Fibroblast of lung (primary cell): ENCODE measurements at places on chromosomes 2 and 18. TPM values are rescaled to one million over a fixed set of nuclear protein-coding genes. Genes with fewer than 3 reads are reported as not detected.

DNA sequence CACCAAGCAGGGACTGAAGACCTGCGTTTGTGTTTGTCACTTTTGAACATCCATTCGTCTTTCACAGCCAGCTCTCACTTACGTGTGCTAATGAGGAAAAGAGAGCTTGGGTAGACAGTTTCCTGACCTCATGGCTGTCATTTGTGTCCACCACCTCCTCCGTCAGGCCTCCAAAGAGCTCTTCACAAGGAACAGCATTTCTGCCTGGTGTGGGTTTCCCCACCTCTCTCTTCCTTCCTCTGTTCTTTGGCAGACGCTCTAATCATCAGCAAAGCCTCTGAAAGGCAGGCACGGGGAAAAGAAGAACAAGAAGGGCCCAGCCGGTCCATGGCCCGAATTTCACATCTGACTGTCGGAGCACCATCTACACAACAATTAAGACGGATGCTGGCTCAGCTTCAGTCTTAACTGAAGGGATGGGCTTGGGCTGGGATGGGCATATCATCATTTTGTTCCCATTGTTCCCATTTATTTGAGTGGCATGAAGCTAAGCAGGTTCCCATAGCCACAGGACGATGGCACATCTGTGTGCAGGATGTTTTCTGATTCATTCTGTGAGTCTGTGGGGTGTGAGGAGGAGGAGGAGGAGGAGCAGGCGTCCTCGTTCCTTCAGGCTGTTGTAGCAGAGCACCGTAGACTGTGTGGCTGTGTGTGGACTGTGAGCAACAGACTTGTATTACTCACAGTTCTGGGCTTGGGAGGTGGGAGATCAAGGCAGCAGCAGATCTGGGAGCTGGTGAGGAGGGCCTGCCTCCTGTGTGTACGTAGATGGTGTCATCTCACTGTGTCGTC lies 66.4 kb downstream of the TSHZ1 start:
- peak; percentile 82 for DNase-seq

- no peak for DNase-seq
These were observed 34.6 kb downstream of the PPP3R1 start for GRCh38 chr2:68217729-68218128.

AQP12B gene
- polyA plus RNA-seq, result not detected in 2 replicates

REG1B gene
- not detected in 2 replicates for polyA plus RNA-seq

DNA sequence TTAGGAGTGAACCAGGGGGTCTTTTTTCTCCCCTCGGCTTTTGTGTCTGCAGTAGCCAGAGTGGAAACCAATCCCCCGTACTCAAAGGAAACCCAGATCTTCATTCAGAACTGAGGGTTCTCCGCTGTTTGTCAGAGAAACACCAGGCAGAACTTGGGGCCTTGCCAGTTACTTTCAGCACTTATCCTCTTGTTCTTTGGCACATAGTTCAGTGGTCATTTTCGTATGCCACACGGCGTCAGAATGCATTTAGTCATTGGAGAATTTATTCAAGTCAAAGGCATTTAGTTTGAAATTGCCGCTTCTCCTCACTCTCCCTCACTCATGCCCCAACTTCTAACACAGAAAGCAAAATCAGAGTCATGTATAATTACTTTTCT lies 102.9 kb downstream of the CABLES1 start:
- peak; percentile 81 for DNase-seq
